ELR (cell line): ENCODE measurements at places on chromosomes 6 and 20.
A peak's percentile ranks its signal among the peaks of the same experiment; 100 is the strongest.

- DNase-seq: peak; percentile 44
These were observed 61.2 kb downstream of the SRC start for GRCh38 chr20:37407019-37407566.

DNA sequence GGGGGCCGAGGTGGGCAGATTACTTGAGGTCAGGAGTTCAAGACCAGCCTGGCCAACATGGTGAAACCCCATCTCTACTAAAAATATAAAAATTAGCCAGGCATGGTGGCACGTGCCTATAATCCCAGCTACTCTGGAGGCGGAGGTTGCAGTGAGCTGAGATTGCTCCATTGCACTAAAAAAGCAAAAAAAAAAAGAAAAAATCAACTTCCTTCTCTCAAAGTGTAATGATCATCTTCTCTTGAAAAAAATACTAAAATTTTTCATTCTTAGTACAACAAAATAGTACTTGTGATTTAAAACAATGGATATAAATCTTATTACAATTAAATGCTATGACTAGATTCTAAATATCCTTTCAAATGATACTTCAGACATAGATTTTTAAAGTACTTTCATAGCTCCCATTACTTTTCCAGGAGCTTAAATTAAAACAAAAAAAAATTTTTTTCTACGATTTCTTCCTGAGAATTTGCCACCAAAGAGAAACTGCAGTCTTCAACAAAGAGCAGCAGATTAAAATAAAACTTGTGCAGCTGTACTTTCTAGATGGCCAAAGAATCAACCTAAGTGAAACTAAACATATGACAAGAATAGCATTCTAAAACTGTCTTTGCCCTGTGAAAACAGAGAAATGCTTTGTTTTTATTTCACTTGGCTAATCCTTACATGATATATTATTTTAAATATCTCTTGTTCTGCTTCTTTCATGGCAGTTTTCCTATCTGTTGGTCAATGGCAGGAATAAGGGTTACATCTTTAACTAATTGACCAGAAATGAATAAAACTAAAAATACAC lies 75.2 kb downstream of the MAP3K5 start:
- no peak for DNase-seq

DNA sequence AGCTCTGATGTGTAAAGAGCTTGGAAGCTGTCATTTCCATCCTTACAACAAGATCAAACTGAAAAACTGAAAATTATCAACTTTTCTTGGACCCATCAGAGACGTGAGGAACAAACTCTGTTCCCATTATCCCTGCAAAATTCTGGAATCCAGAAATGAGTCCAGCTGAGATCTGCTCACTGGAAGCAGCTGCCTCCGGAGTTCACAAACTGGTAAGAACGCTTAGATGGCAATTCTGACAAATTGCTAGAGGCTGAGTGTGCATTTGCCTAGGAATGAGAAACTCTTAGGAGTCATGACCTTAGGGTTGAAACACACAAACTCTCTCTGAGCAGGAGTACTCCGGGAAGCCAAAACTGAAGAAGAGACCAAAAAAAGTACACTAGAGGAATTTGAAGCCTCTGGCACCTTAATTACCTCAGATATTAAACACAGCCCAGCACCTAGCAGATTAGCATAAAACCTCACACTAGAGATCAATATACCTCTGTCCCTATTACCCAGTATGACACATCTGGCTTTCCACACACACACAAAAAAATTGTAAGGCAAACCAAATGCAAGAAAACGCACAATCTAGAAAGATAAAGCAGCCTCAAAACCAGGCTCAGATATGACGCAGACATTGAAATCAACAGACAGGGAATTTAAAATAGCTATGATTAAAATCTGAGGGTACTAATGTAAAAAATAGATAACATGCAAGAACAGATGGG lies 233.5 kb upstream of the SGK1 start:
- peak; percentile 92 for DNase-seq

GRCh38 chr6:107187630-107188029 lies 72.3 kb upstream of the BEND3 start:
- DNase-seq: no peak

DNA sequence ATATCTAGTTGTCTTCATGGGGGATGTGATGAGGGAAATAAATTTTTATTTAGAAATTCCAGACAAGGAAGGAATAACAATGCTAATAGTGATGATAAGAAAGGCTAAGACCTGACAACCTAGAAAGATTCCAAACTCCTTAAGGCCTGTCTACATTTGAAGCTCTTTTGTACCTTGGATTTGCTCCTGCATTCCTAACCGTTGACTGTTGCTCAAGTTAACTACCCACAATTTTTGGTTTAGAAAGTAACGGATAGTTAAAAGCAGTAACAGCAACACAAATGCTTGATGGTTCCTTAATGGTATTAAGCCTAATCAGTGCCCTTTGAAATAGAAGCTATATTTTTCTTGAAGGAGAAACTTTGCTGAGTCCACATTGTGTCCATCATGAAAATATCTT lies 52.9 kb downstream of the TRMT11 start:
- DNase-seq: peak; percentile 70

DNA sequence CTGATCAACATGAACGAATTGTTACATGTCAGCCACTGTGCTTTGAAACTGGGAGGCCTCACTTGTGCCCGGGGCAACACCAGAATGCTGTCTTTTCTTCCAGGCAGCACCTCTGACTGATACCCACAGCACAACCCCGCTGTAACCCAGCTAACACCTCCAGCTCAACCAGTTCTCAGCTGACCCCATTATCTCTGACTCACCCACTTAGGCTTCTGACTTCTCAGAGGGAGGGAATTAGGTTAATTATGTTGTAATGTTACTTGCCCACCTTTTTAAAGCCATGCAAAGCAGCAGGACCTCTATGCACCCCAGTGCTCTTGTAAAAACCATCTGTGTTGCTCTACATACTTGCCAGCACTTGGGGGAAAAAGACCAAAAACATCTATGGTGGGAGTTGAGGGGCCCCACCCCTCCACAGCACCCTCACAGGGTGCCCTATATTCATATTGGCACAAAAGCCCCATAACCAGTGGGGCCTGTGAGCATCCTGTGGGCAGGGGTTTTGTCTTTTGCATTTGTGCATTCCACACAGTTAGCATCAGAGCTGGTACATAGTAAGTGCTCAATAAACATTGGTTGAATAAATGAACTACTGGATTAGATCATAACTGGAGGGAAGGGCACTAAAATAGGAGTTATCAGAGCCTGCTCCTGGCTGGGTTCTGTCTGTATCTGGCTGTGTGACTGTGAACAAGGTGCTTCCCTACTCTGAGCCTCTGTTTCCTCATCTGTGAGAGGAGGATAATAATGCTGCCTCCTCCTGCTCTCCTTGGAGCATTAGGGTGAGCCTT lies 22.3 kb downstream of the BNIP5 start:
- DNase-seq: peak; percentile 21

GRCh38 chr20:63382551-63383300 lies 21.6 kb upstream of the CHRNA4 start:
- DNase-seq: no peak

DNA sequence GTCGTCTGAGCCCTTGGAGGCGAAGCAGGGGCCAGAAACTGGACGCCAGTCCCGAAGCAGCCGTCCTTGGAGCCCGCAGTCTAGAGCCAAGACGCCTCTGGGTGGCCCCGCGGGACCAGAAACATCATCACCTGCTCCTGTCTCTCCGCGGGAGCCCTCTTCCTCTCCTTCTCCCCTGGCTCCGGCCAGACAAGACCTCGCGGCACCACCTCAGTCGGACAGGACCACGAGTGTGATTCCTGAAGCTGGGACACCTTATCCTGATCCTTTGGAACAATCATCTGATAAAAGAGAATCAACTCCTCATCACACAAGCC lies 416 bp downstream of the RSPH4A start:
- peak; percentile 38 for DNase-seq

DNA sequence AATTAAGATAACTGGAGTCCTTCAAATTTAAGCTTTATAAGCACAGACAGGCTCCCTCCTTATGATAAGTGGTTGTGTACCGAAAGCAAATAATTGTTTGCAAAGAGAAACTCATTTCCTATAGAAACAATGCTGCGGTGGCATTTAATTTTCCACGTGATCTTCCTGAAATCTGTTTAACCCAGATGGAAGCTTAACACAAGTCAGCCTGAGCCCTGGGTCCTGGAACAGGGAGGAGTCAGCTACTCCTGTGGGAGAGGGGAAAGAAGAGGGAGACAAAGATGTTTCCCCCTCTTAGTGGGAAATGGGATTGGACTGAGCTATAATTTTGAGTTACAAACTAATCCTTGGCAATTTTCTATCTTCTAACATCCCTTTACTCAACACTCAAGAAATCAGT lies 136.5 kb downstream of the ELOVL4 start:
- DNase-seq: no peak

DNA sequence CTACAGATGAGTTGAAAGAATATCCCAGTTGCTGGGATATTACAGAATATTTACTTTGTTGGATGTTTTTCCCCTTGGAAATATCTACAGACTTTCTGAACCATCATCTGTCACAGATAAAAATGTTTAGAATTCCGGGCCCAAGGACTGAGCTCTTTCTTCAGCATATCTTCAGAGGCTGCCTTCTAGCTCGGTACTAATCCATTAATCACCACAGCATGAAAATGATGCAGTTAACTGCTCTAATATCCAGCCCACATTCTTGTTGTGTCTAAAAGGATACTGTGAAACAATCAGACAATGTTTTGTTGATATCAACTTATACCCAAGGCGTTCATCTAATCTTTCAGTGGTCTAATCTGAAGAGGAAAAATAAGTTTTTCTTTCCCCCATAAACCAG lies 247.4 kb downstream of the TBC1D32 start:
- no peak for DNase-seq

DNA sequence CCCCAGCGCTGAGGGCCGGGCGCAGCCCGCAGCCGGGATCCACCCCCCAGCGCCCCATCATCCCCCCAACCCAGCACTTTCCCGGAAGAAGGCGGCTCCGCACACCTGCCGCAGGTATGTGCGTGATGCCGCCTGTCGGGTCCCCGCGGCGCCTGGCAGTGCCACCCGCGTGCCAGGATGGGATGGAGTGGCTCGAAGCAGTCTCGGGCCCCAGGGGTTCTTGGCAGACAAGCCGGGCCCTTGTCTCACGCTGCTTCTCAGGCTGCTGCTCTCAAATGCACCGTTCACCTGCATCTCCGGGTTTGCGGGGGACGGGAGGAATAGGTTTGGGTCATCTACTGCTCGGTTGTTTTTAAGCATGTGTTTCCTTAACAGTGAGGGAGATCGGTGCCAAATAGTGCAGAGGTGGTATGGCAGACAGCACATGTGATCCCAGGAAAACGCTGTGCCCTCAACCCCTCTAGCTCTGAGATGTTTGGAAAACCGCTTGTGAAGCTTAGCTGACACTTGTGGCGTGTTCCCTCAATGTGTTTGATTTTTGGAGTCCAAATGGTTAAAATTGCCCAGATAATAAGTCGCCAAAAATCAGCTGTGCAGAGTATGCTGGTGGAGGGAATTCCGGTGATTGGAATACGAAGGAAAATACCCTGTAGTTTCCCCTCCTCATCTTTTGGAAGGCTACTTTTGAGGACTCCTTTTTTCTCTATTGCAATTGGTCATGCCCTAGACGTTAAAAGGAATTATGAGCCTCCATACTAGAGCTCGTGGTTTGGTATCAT lies 926 bp downstream of the MYLIP start:
- DNase-seq: peak; percentile 14

GRCh38 chr6:1703091-1703855 lies 93.6 kb downstream of the FOXC1 start:
- DNase-seq: no peak

GRCh38 chr6:39617520-39617919 lies 107.7 kb downstream of the KIF6 start:
- no peak for DNase-seq

GRCh38 chr6:10422737-10423034 lies 7.8 kb upstream of the TFAP2A start:
- no peak for DNase-seq

- no peak for DNase-seq
These were observed 32.1 kb upstream of the ASIP start for GRCh38 chr20:34209111-34209510.

GRCh38 chr6:157611406-157611805 lies 211.6 kb upstream of the SNX9 start:
- no peak for DNase-seq

DNA sequence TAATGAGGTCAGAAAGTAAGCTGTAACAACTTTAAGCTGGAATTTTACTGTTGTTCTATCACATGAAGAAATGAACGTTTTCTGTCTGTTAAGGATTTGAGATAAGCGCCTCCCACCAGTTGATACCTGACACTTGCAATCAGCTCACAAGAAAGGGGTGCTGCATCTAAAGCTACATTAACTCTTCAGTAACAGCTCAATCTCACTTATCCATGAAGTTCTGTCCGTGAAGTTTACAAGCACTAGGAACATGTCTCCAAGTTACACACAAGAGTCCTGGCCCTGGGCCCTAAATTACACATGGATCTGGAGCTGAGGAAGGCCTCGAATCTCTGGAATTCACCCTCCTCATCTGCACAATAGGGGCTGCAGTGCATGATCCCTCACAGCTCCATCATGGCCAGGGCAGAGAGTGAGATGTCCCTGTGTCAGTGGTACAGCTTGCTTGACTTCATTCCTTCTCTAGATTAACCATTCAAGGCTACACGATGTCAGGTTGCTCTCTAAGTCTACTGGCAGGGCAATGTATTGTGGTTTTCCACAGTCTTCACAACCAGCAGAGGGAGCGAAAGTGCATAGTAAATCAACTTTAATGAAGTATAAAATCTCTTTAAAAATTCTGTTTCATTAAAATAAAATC lies 182.4 kb upstream of the MCHR2 start:
- peak; percentile 73 for DNase-seq

DNA sequence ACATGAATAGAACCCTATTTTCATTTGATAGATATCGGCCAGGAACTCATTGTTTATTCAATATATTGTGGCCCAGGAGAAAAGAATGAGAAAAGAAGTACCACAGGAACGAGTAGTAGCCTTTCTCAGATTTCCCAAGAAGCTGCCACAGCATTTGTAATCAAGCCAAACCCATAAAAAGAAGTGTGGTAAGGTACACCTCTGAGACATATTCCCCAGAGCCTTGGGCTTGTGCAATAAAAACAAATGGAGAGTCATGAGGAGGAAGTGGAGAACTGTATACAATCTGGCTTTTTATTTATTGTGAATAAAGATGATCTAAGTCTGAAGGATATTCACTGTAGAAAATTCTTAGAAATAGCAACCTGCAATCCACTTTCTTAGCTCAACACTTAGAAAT lies 36.7 kb downstream of the KIF6 start:
- peak; percentile 10 for DNase-seq

- DNase-seq: peak; percentile 58
These were observed 30.7 kb downstream of the ARHGAP18 start for GRCh38 chr6:129679275-129679674.

DNA sequence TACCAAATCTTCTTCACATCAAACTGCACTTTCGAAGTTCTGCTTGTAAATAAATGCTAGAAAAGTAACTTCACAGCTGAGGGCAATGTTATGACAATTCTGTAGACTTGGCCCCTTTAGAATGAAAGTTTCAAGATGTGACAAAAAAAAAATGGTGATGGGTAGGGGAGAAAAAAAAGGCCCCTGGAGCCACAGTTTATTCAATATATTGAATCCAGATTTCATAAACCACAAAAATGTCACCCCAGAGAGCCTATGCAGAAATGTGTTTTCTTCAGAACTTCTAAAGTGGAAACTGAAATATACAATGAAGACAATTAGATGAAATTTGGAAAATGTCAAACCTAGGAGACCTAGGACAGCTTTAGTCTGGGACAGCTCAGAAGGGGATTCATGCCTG lies 143.1 kb downstream of the EDN3 start:
- DNase-seq: no peak
